SK-MEL-5 (cell line): ENCODE measurements at places on chromosomes 6 and 20.

GRCh38 chr20:54606380-54606779 is 131.0 kb downstream of the DOK5 start:
- DNase-seq = no peak

DNA sequence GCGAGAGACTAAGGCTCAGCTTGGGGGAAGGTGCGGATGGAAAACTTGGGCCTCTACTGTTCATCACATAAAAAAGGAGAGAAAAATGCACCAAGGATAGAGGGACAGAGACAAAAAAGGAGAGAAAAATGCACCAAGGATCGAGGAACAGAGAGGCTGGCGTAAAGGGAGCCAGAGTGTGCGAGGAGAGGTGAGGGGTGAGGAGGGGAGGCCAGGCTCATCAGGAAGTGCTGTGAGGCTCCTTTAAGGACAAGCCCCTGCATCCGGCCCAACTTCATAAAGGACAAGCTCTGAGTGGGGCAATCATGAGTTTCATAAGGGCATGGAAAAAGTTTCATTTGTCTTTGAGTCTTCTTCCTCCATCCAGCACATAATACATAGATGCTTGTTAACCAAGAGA is 117.2 kb upstream of the NXT1 start:
- DNase-seq = no peak

- DNase-seq = no peak
Measured at GRCh38 chr6:36550473-36551000, 3.3 kb upstream of the STK38 start.

DNA sequence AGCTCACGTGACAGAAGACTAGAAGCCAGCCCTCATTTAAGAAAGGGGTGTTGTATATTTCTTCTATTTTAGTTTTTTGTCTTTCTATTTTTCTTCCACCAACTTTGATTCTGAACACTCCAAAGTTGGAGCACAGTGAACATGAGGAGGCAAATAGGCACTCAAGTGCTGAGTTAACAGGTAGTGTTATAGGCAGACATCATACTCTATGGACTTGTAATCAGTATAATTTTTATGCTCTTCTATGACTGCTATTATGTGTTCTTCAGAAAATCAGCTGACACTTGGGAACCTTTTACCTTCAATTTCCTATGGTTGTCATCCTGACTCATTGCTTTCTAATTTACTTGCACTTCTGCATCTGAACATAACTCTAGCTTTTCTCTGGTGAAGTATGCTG is 396.3 kb upstream of the EYS start:
- no peak for DNase-seq

GRCh38 chr6:24394780-24395437 is 7.8 kb upstream of the MRS2 start:
- DNase-seq = peak; percentile 56

GRCh38 chr6:288866-289265 is 3.4 kb upstream of the DUSP22 start:
- no peak for DNase-seq

DNA sequence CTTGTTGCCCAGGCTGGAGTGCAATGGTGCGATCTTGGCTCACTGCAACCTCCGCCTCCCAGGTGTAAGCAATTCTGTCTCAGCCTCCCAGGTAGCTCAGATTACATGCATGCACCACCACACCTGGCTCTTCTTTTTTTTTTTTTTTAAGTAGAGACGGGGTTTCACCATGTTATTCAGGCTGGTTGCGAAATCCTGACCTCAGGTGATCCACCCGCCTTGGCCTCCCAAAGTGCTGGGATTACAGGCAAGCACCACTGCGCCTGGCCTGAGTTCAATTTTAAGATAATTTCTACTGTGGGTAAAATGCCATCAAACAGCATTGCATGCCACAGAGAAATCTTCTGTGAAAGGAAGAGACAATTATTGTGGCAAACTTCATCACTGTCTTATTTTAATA is 633.1 kb downstream of the KIF16B start:
- no peak for DNase-seq

GRCh38 chr20:37457921-37458320 is 63.1 kb upstream of the NNAT start:
- no peak for DNase-seq

DNA sequence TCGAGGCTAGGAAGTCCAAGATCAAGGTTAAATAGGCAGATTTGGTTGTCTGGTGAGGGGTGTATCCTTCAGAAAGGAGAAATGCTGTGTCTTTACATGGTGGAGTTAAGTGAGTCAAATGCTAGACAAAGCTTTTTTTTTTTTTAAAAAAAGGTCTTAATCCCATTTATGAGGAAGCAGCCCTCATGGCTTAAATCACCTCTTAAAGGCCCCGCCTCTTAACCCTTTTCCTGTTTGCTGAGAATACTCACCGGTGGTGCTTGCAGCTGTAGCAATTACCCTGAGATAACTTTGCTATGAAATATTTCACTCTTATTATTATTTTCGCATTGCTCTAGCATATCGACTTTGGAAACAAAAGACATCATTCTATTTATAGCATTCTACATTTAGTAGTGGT is 30.8 kb downstream of the FBXO30 start:
- no peak for DNase-seq

DNA sequence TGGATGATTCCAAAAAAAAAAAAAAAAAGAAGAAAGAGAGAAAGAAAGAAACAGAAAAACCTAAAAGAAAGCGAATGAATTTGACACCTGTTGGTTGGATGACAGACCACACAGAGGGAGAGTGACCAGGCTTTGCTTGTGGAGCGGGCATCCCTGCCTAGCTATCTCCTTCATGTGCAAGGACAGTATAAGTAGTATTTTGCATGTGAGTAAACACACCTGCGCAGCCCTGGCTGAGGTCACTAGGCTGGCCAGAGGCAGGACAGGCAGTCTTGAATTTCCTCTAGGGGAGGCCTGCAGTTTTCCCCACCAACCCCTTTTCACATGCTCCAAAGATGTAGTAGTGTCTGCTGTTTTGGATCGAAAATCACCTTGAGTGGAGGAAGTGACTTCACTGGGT is 126.4 kb downstream of the CCDC170 start:
- DNase-seq = no peak

GRCh38 chr6:38177882-38178583 is 358.5 kb downstream of the ZFAND3 start:
- no peak for DNase-seq

- no peak for DNase-seq
Measured at GRCh38 chr20:9507544-9508239, 6.7 kb upstream of the LAMP5 start.

GRCh38 chr6:53322188-53323029 is 26.3 kb downstream of the ELOVL5 start:
- DNase-seq = no peak

DNA sequence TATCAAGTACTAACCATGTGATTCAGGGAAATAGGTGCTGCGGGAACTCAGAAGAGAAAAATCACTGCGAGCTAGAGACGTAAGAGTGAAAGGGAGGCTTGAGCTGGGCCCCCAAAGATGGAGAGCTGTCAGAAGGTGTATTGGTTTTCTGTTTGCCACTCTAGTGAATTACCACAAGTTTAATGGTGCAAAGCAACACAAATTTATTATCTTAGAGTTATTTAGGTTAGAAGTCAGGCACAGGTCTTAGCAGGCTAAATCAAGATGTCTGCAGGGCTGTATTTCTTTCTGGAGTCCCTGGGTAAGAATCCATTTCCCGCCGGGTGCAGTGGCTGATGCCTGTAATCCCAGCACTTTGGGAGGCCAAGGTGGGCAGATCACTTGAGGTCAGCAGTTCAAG is 2.5 kb downstream of the ZSWIM3 start:
- no peak for DNase-seq

GRCh38 chr6:148509800-148510581 is 167.4 kb downstream of the SASH1 start:
- DNase-seq = peak; percentile 85

DNA sequence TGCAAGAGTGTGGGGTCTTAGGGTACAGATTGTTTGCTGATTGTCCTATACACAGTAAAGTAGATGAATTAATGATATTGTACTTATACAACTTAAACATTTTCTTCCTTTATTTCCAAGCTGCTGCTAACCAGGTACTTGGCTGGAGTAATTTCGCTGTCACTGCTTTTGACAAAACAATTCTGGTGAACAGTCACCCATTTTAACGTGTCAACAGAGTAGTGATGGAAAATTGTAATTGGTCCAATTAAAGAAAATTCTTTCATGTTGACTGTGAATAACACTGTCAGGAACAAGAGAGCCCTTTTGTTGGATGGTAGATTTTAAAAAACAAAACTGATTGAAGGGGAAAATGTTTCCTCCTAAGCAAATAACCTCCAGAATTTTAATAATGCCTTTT is 26.4 kb upstream of the MROH8 start:
- DNase-seq = no peak

DNA sequence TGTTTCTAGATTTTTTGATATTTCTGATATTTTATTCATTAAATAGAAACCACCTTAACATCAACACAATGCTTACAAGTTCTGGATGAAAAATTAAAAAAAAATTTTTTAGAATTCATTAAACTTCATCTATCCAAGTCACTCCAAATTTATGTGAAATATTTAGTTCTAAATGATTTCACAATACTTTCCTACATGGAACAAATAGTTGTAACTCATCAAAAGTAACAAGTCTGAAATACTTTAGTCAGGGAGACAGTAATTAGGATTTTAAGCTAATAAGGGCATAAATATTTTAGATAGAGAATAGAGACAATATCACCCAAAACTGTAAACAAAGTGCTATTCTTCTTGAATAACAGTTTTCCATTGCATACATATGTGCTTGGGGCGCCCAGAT is 147.8 kb downstream of the HIVEP2 start:
- DNase-seq = no peak

DNA sequence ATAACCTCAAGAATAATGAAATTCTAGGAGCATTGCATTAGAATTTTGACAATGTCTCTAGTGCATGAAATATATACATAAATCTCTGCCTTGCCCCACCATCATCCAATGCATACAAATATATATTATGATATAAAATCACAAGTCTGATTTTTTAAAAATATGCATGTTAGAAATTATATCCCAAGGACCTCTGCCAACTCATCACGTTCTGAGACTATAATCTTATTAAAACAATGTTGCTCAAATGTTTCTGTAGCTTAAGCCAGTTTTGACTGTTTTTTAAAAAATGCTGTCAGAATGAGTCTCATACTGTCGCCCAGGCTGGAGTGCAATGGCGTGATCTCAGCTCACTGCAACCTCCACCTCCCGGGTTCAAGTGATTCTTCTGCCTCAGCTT is 287.0 kb upstream of the SOX4 start:
- no peak for DNase-seq

DNA sequence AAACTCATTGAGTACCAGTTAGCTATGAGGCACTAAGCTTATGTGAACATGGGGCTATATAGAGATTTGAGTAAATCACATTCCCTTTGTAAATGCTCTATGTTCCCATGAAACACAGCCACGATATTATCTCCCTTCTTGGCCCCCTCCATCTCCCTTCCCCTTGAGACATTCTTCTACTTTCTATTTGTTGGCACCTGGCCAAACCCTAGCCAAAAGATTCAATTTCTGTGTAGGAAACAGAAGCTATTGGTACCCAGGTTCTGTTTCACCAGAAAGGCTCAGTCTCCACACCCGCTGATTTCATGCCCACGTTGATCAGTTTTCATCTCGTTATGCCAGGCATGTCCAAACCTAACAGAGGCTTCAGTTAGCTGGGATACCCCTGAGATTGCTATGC is 145.5 kb upstream of the LAMP5 start:
- no peak for DNase-seq

DNA sequence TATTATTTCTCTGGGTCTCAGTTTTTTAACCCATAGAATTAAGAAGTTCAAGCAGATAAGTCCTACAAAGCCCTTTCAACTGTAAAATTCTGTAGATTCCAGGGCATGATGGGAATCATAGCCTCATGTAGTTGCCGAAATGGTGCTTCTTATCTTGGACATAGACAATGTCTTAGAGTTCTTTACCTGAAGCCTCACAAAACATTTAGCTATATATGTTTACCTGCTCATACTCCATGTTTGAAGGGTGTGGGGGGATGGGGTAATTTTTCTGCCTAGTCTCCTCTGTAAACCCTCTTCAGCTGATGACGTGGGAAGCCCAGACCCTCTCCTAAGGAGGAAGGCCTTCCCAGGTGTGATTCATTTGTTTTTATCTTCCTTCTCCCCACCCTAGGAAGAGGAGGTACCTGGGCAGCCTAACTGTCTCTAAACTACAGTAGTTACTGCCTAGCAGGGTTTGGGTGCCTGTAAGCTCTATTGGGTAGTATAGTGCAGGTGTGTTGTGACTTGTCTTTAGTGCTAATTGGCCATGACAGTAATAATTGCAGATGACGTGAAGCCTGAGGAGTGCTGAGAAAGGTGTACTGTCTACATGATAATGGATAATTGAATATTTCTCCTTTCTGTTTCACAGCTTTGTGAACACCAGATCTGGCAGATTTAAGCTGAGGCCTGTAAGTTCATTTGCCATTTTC is 230.8 kb downstream of the TFAP2B start:
- DNase-seq = no peak

DNA sequence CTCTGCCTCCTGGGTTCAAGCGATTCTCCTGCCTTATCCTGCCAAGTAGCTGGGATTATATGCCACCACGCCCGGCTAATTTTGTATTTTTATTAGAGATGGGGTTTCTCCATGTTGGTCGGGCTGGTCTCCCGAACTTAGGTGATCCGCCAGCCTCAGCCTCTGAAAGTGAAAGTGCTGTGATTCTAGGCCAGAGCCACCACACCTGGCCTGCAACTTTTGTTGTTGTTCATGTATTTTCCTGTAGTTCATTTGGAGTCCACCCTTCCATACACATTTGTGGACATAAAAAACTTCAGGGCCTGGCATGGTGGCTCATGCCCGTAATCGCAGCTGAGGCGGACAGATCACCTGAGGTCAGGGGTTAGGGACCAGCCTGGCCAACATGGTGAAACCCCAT is 14.5 kb downstream of the HSPA1B start:
- no peak for DNase-seq

DNA sequence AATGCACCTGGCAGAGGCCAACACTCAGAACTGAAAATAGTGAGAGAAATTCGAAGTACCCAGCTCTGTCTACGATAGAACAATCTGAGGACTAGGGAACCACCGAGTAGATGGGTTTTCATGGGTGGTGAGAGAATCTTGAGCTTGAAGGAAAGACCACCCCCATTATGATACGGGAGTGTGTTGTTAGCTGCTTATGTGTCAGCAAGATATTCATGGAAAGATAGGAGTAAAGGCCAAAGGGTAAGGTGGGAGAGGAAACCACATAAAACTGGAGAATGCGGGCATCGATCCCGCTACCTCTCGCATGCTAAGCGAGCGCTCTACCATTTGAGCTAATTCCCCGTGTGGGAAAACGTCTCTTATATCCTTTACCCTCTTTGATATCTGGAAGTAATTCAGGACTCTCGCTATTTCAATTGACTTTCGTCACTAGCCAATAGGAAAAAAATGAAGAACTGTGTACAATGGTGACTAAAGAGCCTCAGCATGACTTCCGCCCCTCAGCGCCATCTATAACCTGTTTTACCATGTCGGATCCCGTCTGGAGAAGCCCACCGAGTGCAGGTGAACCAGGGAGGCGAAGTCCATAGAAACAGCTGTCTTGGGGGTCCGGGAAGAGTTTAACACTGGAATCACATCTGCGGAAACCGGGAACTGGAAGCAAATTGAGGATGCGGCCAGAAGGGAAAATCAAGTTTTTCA is 25.0 kb upstream of the ABT1 start:
- peak; percentile 97 for DNase-seq
